ENCODE measurements at places on chromosomes 13 and 19.

DNA sequence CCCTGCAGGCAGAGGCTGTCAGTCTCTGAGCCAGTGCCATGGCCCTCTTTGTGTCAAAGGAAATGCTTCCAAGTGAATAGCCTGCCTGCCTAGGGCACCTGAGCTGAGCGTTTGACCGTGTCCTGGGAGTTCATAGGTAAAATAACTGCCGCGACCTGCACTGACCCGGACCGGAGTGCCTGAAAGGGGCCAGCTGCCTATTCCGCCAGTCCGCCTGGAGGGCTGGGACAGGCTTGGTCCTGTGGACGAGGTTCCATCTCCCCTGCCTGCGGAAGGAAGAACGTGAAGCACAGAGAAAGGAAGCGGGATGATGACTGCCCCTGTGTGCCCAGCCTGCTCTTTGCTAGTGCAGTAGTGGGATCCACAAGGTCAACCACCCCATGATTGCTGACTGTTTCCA, 17.5 kb upstream of the ZNF492 start:
- no peak for DNase-seq

- no peak for DNase-seq
Measured at GRCh38 chr19:56314018-56314380, 640 bp downstream of the ZSCAN5A start.

DNA sequence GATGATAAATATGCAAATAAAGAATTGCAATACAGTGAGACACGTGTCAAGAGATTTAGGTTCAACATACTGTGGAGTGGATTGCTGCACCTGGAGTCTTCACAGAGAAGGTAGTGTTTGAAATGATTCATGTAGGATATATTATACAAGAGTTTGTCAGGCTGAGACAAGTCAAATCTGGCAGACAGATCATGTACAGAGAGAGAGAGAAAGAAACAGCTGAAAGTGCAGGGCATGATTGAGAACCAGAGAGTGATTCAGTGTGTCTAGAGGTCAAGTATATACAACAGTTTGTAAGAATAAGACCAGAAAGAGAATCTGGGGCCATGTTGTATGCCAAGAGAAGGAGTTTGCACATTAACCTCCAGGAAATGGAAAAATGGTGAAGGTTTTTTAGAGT, 2.1 kb upstream of the VWA8 start:
- no peak for DNase-seq

GRCh38 chr13:73822668-73823592, 311.3 kb downstream of the KLF12 start:
- no peak for DNase-seq

DNA sequence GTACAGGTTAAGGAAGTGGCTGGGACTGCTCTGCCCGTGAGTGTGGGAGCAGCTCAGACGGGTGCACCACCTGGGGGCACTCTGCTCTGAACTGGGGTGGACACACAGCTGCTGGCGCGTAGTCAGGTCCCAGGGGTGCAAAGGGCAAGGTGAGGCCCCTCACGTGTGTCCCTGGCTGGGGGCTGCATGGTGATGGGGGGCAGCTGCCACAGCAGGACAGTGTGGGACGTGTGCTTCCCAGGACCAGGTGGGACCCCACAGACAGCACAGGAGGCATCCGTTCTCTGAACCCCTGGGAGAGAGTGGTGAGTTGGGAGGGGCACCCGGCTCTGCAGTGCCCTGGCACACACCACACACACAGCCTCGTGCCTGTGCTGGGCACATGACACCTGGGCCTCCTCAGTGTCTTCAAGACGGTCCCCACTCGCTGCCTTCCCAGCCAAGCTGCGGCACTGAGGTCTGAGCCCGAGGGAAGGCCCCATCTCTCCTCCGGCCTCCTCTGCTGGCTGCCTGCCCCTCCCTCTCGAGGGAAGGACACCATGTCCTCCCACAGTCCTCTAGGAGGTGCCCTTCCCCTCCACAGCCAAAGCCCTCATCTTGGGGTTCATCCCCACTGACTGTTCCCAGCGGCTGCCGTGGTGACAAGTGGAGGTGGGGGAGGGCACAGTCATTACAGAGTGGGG, 24.7 kb downstream of the CILP2 start:
- no peak for DNase-seq

DNA sequence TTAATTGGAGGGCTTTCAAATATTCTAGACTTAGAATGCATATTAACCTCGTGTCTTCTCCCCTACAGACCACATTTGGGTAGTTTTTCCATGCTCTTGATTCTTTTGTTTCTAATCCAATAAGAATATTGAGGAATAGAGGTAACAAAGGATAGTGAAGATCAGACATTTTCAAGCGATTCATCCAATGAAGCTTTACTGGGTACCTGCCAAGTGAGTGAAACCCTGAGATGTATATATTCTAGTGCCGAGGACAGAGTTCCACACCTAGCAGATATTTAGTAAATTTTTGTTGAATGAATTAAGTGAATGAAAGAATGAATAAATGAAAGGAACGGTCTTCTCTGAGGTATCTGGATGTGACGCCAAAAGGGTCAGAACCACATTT, 442 bp upstream of the RFC3 start:
- no peak for DNase-seq

DNA sequence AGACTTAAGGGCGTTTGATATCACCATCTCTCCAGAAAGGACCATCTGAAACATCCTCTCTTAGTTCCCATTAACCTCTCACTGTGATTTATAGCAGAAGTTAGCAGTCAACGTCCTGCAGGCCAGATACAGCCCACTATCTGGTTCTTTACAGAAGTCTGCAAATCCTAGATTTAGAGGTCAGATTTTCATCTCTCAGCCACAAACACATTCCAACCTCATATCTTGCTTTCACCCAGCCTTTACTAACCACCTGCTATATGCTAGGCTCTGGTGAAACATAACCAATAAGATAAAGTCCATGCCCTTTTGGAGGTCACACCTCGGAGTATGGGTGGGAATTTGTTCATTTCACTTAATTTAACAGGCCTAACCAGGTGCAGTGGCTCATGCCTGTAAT, 76.8 kb upstream of the CACNA1A start:
- DNase-seq: no peak

- no peak for DNase-seq
Measured at GRCh38 chr13:74452176-74452575, 318.0 kb upstream of the KLF12 start.

- DNase-seq: peak; percentile 42
Measured at GRCh38 chr19:36136964-36137686, 2.7 kb upstream of the CAPNS1 start.

- no peak for DNase-seq
Measured at GRCh38 chr19:33631609-33631973, 9.8 kb downstream of the CHST8 start.

All from fibroblast of mammary gland (primary cell).